ENCODE measurements at places on chromosomes 7 and 10.

DNA sequence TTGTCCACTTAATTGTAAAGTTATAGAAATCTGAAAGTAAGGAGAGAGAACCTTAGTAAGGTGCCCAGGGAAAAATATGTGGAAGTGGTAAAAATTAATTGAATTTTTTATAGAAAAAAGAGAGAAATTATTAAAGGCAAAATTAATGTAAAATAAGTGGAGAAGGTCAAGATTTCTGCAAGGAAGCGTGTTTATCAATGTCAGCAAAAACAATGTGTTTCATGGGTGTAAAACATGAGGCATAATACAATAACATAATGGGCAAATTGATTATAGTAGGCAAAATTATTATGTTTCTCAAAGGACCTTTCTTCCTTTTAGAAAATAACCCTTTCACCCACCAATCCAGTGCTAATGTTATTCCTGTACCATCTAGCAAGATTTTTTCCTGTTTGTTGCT is 1520.1 kb downstream of the REEP3 start:
- no peak for DNase-seq

DNA sequence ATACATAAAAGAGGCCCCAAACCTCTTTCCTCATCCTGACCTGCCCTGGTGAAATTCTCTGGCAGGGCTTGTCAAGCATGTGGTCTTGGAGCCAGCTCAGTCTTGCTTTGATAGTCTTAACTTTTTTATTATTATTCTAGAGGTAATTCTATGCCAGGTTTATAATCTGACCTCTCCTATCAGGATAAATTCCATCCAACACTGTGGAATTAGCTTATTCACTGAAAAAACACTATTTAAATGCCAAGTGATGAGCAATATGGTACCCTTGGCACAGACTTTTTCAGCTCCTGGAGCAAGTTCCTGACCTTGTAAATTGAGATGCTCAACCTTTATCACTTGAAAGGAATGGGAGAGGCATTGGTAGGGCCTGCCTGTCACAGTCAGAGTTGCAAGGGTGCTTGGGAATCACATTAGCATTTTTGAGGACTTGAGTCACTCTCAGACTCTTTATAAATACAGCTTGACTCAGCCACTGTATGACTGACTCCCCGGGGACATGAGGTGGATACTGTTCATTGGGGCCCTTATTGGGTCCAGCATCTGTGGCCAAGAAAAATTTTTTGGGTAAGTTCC is at the start of gene CPA4:
Gene CPA4 (plus strand): TSS at position 480 of the 576 bp plus-strand sequence. CDS start 20 bp downstream, at position 500.
- no peak for DNase-seq

- DNase-seq, result no peak
These were observed 54.0 kb upstream of the ABCB5 start for GRCh38 chr7:20561466-20561865.

GRCh38 chr10:5532618-5533097 is 7.9 kb downstream of the CALML3 start:
- DNase-seq, result no peak

GRCh38 chr10:2978111-2978510 is 89.2 kb upstream of the PFKP start:
- no peak for DNase-seq

DNA sequence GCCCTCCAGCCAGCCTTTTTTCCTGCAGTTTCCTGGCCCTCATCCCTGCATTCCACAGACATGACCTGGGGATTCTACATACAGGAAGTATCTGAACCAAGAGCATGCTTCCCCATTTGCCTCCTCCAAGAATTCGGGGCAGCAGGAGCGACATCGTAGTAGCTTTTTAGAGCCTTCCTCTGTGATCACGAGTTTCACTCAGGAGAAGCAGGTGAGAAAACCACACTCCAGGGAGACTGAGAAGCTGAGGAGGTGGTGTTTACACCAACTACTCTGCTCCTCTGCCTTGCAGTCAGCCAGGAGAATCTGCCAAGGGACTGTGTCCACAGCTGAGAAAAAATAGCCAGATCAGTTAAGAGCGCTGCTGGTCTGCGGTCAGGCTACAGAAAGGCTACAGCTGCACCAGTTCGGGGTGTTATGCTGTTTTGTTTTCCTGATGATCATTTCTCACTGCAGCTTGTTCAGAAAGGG is 54.1 kb downstream of the HSPA12A start:
- no peak for DNase-seq

- no peak for DNase-seq
These were observed 101.2 kb downstream of the EPC1 start for GRCh38 chr10:32245760-32246159.

DNA sequence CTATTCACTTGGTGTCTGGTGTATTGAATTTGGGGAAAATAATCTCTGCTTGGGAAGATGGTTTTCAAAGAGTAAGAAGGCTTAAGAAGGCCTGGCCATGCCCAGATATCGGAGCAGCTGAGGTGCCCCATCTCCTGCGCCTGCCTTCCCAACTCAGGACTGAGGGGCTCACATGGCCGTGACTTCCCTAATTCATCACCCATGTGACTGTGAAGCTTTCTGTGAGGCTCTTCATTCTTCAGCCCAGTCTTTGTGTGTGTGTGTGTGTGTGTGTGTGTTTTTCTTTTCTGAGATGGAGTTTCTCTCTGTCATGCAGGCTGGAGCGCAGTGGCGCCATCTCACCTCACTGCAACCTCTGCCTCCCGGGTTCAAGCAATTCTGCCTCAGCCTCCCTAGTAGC is 53.2 kb downstream of the PROSER2 start:
- no peak for DNase-seq

- DNase-seq, result no peak
These were observed 27.6 kb downstream of the EZH2 start for GRCh38 chr7:148856578-148856881.

DNA sequence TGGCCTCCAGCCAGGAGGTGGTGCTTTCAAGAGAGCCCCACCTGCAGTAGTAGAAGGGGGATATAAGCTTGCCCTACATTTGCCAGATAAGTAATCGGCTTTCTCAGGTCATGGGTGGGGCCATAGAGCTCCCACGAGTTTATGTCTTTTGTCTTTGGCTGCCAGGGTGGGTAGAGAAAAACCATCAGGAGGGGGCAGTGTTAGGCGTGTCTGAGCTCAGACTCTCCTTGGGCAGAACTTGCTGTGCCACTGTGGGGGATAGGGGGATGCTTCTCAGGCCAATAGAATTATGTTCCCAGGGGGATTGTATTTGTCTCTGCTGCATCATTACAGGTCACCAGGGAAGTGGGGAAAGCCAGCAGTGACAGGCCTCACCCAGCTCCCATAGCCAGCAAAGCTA is 12.3 kb upstream of the MRPS33 start:
- DNase-seq, result no peak

DNA sequence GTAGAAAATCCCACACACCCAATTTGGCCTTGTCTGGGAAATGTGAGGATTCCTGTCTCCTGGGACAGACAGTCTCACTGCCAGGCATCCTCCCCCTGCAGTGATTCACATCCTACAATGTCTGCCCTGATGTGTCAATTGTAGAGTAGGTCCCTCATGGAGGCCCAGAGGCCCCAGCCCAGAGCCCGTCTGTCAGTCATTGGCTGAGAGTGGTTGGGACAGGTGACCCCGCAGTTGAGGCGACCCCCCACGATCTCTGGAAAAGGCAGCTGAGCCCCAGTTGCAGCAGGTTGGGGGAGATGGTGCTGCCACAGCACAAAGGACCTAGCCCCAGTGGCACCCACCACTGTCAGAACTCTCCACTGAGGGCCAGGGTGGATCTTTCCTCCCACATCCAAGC is 84.3 kb upstream of the INSIG1 start:
- no peak for DNase-seq
